ENCODE measurements at places on chromosomes 2 and 18.

- no peak for DNase-seq
These were observed 40.4 kb downstream of the PIEZO2 start for GRCh38 chr18:11108947-11109346.

- no peak for DNase-seq
These were observed 5.4 kb downstream of the HS6ST1 start for GRCh38 chr2:128313091-128313836.

- DNase-seq: no peak
These were observed 18.4 kb upstream of the CPO start for GRCh38 chr2:206920951-206921350.

- no peak for DNase-seq
These were observed 14.0 kb upstream of the RIF1 start for GRCh38 chr2:151395509-151396374.

GRCh38 chr2:121059651-121060649, 225.1 kb downstream of the TFCP2L1 start:
- no peak for DNase-seq

DNA sequence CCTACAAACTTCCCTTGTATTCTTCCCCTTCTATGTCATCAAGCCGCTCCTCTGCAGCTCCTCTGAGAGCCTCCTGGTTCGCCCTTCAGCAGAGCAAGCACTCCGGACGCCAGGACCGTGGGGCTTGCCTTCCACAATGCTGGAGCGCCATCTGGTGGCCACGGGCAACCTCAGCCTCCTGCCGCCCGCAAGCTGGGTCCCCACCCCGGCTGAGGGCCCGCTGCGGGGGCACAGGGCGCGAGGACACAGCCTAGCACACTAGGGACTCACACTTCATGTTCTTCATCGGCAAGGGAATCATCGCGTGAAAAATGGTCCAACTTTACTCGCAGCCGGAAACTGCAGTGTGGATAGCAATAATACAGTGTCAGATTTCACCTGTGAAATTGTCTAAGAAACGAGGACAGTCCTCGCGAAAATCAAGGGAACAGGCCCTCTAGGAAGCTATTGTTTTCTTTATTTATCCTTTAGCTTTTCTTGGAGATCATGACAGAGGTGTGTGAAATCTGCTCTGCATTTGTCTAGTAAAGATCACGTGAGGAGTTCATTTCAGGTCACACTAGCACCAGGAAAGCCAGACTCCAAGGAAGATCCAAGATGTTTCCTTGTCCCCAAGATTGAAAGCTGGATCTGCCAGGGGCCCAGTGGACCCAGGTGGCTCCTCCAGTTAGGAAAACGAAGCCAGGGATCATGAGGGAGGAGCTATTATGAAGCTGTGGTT, 5.8 kb downstream of the PRLH start:
- DNase-seq: peak; percentile 95

DNA sequence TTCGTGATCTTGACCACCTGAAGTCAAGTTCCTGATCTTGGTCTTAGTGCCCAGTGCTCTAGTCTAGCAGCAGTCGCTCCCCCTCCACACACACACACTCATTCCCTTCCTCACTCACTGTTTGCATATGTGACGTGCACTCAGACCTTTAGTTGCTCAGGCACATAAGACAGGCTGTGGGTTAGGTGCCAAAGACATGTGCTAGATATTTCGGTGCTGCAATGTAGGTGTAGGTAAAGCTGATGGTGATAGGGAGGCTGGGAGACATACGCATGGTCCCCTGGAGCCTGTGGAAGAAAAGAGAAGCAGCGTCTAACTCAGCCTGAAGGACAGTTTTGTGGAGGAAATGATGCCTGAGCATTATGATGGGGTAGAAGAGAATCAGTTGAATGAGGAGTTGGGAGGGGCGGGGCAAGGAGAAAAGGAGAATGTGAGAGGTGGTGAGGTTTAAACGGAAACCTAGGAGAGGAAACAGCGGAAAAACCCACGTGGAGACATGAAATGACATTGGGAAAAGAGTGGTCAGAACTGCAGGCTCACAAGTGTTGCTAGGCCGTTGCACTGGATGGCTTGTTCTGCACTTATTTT, 3.8 kb downstream of the TTC39C start:
- no peak for DNase-seq

GRCh38 chr2:45278365-45279078, 269.3 kb upstream of the SIX2 start:
- DNase-seq: no peak

- DNase-seq: no peak
These were observed 13.9 kb upstream of the PXDN start for GRCh38 chr2:1758171-1758570.

DNA sequence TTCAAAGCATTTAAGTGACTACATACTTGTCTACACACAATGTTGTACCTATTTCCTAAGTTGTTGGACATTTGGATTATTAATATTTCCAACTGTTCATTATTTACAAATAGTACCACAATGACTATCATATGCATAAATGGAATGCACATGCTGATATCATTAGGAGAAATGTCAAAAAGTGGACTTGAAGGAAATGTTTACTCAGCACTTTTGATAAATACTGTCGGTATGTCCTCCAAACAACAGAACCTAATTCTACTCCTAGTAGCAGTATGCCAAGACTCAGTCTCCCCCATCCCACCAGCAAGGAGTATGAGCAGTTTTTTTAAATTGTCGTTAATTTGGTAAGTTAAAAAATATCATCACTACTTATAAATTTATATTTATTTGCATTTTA, 116.8 kb downstream of the L3MBTL4 start:
- DNase-seq: no peak

DNA sequence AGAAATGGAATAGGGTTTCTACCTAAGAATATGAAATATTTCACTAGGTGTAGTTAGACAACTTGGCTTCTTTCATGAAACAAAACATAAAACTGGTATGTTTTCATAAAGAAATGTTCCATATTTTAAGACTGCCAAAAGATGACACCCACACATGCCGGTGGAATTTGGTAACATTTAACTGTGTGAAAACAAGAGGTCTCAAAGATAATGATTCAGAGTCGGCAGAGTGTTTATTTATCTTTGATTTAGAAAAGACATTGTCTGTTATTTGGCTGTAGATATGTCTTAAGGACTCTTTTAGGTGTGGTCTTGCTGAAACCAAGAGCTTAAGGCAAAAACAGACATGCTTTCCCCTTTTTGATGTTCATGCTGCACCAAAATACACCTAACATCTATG, 63.5 kb upstream of the FN1 start:
- no peak for DNase-seq

- DNase-seq: no peak
These were observed 69.9 kb upstream of the SMAD7 start for GRCh38 chr18:49020621-49021021.

- DNase-seq: no peak
These were observed 750.6 kb downstream of the TMEM182 start for GRCh38 chr2:103512442-103512841.

DNA sequence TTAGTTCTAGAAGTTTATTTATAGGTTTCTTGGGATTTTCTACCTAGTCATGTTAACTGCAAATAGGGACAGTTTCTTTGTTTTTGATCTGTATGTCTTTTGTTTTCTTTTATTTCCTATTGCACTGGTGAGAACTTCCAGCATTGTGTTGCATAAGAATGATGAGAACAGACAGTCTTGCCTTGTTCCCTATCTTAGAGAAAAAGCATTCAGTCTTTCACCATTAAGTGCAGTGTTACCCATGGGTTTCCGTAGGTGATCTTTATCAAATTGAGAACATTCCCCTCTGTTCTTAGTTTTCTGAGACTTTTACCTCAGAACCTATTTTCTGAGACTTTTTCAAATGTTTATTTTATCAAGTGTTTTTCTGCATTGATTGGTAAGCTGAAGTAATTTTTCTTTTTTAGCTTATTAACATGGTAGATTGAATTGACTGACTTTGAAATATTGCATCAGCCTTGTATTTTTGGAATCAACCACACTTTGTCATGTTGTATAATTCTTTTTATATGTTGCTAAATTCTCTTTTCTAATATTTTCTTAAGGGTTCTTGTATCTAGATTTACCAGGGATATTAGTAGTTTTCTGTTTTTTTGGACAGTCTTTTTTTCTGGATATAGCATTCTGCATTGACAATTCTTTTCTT, 17.2 kb downstream of the MFSD6 start:
- no peak for DNase-seq

DNA sequence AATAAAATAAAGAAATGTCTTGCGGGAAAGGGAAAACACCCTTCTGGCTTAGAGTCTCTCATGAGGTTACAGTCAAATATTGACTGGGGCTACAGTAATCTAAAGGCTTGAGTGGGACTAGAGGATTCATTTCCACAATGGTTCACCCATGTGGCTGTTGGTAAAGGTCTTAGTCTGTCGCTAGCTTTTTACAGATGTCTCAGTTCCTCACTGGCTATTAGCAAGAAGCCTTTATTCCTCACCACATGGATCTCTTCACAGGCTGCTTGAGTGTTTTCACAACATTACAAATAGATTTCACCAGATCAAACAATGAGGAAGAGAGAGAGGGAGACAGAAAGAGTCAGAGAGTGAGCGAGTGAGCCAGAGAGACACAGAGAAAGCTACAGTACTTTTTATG, 8.3 kb upstream of the ZC3H15 start:
- DNase-seq: no peak

DNA sequence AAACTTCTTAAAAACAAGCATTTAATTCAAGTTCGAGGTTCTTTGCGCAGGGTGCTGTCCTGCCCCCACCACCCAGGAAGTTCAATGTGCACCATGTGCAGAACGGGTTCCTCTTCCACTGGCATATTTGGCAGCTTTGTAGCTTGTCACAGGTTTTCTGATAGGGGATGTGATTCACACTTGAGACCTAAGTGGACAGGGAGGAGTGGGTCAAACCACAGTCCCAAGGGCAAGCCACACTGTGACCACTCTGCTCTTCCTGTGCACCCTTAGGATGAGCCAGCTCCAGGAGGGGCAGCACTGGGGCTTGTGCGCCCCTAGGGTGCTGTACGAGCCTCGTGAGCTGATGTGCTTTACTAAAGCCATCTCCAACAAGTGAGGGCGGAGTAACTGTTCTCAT, 82.5 kb downstream of the TGFA start:
- DNase-seq: no peak

GRCh38 chr18:9055185-9055584, 47.3 kb upstream of the NDUFV2 start:
- peak; percentile 79 for DNase-seq

GRCh38 chr2:199228887-199229819, 228.6 kb downstream of the SATB2 start:
- no peak for DNase-seq

GRCh38 chr2:46131-46470, 204 bp downstream of the FAM110C start:
- no peak for DNase-seq

- DNase-seq: no peak
These were observed 584.0 kb downstream of the SATB2 start for GRCh38 chr2:198873503-198874471.

GRCh38 chr2:165857876-165858275, 63.8 kb upstream of the GALNT3 start:
- no peak for DNase-seq

GRCh38 chr2:178811901-178812300, 4.7 kb upstream of the TTN start:
- no peak for DNase-seq

GRCh38 chr2:28367667-28368356, 24.8 kb upstream of the FOSL2 start:
- no peak for DNase-seq

DNA sequence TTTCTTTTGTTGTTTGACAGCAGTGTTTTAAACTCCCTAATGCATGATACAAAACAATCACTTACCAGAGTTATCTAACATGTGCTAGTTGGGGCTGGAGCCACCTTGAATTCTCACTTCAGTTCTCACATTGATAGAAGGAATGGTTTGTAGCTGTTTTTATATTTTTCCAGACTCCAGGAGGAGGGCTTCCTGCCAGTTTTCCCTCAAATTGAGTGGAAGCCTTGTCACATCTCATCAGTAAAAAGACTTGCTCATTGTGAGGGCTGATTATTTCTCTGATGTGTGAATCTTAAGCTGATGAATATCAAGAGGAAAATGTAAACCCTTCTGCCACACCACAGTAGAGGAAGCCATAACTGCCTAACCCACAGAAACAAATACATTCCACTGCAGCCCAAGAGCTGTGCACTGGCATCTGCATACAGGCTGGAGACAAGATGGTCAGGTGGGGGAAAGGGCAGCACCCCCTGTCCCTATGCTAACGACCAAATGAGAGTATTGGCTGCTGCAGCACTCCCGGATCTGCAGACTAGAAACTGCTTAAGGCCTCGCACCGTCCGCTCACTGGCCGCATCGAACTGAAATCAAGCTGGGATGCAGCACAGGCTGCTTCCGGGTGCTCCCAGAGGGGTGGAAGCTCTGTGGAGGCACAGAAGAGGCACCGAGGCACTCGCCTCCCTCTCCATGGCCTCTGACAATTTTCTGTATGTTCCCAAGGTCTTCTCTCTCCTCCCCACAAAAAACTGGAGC, 73.7 kb upstream of the TPO start:
- no peak for DNase-seq

GRCh38 chr2:27720004-27720551, 51.4 kb upstream of the MRPL33 start:
- DNase-seq: no peak

- no peak for DNase-seq
These were observed 132.5 kb downstream of the NCOA1 start for GRCh38 chr2:24623535-24623934.

GRCh38 chr2:54966165-54966832, 84.0 kb downstream of the RTN4 start:
- DNase-seq: no peak

GRCh38 chr2:237444071-237444470, 30.1 kb upstream of the COL6A3 start:
- no peak for DNase-seq

Measured in cardiac muscle cell (in vitro differentiated cells and primary cell).